Thoracic aorta (tissue), 2 donors: ENCODE measurements at places on chromosomes 6 and 20. TPM values are rescaled to one million over a fixed set of nuclear protein-coding genes. Genes with fewer than 3 reads are reported as not detected.

- no peak overlapping the region for H3K4me3 ChIP-seq
- no peaks in the 10 kb centered on the region for H3K4me1 ChIP-seq
- no peaks in the 10 kb centered on the region for H3K36me3 ChIP-seq
- DNase-seq = no peak
- no peak overlapping the region for H3K27ac ChIP-seq
Observed at GRCh38 chr20:60624066-60624465, 628.0 kb upstream of the CDH4 start.

GRCh38 chr6:90643381-90643780 lies 56.5 kb upstream of the MAP3K7 start:
- H3K36me3 ChIP-seq = no peaks in the 10 kb centered on the region
- H3K4me1 ChIP-seq = no peaks in the 10 kb centered on the region
- H3K27me3 ChIP-seq = no peaks in the 10 kb centered on the region
- H3K4me3 ChIP-seq = no peak overlapping the region
- no peak for DNase-seq
- no peak overlapping the region for H3K27ac ChIP-seq

The MICAL1 gene
- 105 TPM for total RNA-seq

The DZANK1 gene
- 3.2 TPM for total RNA-seq

DNA sequence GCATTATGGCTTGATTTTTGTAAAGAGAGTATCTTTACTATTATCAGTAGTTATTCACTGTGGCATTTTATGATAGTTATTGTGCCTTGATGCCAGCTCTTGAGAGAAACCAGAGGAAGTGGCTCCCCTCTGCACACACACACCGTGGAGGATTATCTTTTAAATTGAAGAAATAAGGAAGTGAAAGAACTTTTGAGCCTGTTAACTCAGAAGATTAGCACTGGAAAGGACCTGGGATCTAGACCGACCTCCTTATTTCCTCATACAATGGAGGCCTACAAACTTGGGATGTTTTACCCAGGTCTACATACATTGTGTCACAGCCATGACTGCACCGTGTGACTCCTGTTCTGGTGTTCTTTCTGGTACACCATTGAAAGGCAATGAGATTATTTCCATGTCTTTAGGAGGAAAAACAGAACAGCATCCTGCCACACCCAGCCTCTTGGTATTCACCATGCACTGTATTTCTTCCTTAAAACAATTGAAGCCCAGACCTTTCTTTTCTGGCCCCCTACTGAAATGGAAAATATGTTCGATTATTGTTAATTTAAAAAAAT lies 40.6 kb downstream of the HECA start:
- peaks cover 15% of the 10 kb centered on the region for H3K36me3 ChIP-seq
- no peaks in the 10 kb centered on the region for H3K4me1 ChIP-seq
- no peak for DNase-seq
- H3K27ac ChIP-seq = no peak overlapping the region
- H3K4me3 ChIP-seq = no peak overlapping the region
- H3K27me3 ChIP-seq = no peaks in the 10 kb centered on the region

GRCh38 chr6:108622641-108623298 lies 62.1 kb downstream of the FOXO3 start:
- peak overlapping the region; percentile 48 for H3K27ac ChIP-seq
- no peaks in the 10 kb centered on the region for H3K27me3 ChIP-seq

DNA sequence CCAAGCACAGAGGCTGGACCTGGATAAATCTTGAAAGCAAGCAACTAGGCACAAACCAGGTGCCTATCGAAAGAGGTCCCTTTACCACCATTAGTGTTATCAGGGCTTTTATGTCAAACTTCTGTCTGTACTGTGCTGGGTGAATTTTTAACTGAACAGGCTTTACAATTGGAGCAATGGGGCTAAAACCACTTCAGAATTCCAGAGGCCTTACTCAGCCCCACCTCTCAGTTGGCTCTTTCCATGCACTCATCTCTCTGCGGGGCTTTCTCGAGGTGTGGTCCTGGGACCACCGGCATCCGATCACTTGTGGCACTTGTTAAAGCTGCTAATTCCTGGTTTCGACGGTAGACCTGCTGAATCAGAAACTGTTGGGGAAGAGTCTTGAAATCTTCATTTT lies 232.5 kb downstream of the SOX4 start:
- H3K4me3 ChIP-seq = no peak overlapping the region
- DNase-seq = no peak
- H3K27me3 ChIP-seq = no peaks in the 10 kb centered on the region
- no peak overlapping the region for H3K27ac ChIP-seq
- peaks cover 11% of the 10 kb centered on the region for H3K4me1 ChIP-seq

The GTF2H4 gene
- total RNA-seq = 14.9 TPM
